ENCODE measurements at places on chromosomes 6 and 20. TPM values are rescaled to one million over a fixed set of nuclear protein-coding genes. Genes with fewer than 3 reads are reported as not detected.

Gene ADA
- 9.1 TPM for polyA plus RNA-seq

DNA sequence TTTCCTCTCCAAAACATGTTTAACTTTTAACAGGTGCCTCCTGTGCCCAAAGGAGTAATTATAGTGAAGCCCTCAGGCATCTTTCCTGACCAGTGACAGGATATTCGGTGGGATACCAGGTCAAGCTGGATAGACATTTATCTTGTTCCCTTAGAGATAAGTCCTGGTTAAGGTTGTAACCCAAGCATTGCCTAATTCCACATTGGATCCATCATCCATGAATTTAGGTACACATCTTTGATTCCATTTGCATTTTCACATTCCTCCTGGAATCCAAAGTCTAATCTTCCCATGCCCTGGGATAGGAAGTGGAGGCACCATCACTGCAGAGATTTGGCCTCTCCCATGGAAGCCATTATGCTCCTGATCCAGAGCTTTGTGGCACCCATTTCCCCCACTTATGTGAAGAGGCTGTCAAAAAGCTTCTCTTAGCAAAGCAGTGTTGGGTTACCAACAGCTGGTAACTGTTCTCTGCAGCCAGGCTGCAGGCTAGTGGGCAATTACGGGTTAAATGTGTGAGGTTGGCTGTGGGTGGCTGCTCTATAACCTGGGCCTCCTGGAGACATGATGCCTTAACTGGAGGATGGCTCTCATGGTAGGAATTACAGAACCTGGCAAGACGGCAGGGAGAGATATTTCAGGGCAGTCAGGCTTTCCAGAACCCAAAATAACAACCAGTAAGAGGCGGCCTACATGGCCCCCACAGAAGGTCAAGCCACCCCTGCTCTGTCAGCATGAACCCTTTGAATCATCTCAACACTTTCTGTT, 96.9 kb upstream of the VGLL2 start:
- no peak for DNase-seq

DNA sequence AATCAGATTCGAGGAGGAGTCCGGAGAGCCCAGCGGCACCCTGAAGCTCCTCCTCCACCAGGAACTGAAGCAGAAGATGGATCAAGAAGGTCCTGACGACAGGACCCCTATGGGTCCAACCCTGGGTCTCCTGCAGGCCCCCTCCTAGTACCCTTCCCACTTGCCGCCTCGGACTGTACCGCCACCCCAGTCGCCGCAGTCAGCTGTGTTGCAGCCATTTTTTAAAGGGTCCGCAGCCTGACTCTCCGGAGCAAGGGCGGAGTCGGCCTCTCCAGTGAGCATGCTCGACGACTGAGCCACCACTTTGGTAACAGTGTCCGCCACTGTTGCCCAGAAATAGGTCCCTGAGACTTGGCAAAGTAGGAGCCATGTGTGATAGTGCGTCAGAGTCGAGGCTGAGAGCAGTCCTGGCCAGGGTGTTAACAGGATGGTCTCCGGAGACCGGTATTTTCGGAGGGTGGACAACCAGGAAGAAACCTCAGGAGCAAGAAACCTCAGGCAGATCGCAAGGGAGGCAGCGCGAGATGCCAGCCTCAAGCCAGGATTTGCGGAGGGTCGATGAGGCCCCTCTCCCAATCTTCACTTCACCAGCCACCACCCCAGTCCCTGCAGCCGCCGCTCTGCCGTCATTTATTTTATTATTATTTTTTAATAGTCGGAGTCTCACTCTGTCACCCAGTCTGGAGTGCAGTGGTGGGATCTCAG, 294.6 kb upstream of the ZNF337 start:
- no peak for DNase-seq

Gene ALDH8A1
- 49.0 TPM for polyA plus RNA-seq

GRCh38 chr6:107448776-107449175, 10.6 kb downstream of the PDSS2 start:
- DNase-seq = no peak

DNA sequence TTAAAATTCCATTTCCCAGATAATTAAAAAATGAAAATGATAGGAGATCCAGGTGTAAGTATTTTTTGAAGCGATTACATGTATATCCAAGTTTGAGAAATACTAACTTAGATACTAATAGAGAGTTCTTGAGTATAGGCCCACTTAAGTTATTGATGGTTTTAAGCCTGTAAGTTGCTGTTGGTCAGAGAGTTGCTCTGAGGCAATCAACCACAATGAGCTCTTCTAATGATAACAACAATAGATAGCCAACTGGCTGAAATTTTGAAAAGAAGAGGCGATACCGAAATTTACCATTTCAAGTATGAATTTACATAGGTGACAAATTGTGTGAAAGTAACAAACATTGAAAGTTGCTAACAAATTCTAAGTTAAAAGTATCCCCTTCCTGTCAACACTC, 209.5 kb downstream of the MANEA start:
- DNase-seq = no peak

GRCh38 chr20:48155268-48155667, 370.0 kb upstream of the SULF2 start:
- DNase-seq = no peak

- DNase-seq = no peak
Measured at GRCh38 chr6:36442103-36442670, 467 bp downstream of the PXT1 start.

DNA sequence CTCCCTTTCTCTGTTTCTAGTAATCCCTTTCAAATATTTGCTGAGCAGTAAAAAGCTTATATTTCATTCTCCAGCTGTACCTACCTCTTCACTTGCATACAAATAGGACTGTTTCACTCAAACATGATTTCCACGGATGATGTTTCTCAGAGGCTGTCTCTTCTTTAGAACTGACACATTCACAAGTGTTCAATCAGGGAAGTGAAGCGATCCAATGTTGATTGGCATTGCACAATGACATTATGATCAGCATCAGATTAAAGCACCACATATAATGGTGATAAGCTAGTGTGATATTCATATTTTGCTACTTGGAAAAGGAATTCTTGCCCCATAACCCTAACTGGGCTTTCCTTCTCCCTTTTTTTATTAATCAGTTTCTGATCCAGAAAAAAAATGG, 681.8 kb downstream of the TBC1D32 start:
- DNase-seq = no peak

DNA sequence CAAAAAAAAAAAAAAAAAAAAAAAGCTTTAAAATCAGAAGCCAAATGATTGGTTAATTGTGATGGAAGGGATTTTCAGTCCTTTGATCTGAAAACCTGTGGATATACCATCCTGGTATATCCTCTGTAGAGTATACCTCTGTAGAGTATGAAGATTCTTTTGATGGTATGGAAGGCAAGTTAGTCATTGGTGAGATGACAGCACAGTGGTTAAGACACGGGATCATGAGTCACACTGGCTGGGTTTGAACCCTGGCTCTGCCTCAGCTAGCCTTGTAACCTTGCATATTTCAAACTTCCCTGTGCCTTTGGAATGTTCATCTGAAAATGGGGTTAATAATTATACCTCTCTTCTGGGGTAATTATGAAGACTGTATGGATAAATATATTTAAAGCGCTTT, 179.3 kb downstream of the CARMIL1 start:
- DNase-seq = no peak

GRCh38 chr6:88298066-88298845, 132.1 kb upstream of the CNR1 start:
- no peak for DNase-seq

DNA sequence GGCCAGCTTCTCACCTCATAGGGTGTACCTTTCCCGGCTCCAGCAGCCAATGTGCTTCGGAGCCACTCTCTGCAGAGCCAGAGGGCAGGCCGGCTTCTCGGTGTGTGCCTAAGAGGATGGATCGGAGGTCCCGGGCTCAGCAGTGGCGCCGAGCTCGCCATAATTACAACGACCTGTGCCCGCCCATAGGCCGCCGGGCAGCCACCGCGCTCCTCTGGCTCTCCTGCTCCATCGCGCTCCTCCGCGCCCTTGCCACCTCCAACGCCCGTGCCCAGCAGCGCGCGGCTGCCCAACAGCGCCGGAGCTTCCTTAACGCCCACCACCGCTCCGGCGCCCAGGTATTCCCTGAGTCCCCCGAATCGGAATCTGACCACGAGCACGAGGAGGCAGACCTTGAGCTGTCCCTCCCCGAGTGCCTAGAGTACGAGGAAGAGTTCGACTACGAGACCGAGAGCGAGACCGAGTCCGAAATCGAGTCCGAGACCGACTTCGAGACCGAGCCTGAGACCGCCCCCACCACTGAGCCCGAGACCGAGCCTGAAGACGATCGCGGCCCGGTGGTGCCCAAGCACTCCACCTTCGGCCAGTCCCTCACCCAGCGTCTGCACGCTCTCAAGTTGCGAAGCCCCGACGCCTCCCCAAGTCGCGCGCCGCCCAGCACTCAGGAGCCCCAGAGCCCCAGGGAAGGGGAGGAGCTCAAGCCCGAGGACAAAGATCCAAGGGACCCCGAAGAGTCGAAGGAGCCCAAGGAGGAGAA, 10.5 kb downstream of the GNAS-AS1 start:
- DNase-seq = no peak

Gene WFDC12
- not detected for polyA plus RNA-seq

DNA sequence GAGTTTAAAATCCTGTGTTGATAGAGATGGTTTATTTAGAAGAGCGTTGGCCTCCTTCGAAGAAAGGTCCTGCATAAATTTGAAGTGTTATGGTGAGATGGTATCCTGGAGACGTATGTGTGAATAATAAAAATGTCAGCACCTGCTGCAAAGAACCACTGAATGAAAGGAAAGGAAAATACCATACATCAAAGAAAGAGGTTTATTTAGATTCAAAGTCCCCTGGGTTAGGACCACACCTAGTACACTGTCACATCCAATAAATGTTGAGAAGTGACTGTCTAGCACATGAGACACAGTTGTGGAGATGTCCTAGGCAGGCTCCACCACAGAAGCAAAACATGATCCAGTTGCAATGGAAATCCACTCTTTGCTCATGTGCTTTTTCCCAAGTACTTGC, 214.7 kb downstream of the PAX1 start:
- DNase-seq = no peak

GRCh38 chr6:52635049-52635577, 35.8 kb upstream of the TMEM14A start:
- DNase-seq = no peak

DNA sequence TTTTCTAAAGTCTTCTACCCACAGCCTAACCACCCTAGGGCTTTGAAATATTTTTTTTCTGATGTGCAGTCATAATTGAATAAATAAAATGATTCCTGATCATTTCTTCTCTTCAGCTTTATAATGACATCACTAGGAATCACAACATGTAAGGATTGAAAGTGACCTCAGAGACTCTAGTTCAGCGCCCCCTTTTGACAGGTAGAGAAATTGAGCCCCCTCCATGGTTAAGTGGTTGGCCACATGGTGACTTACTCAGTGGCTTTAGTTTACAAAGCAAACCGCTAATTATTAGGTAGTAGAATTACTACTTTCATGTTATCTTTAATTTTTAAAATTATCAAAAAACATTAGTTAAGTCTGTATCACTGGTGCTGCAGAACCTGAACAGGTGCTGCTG, 13.3 kb upstream of the SLC2A12 start:
- DNase-seq = no peak

- DNase-seq = no peak
Measured at GRCh38 chr20:58264271-58264670, 35.8 kb upstream of the ANKRD60 start.

GRCh38 chr20:40486297-40486696, 202.7 kb downstream of the MAFB start:
- no peak for DNase-seq

Gene LINC00237
- polyA plus RNA-seq = not detected

GRCh38 chr6:11188161-11188915, 44.1 kb downstream of the NEDD9 start:
- DNase-seq = no peak

GRCh38 chr6:10968776-10969175, 75.3 kb downstream of the ELOVL2 start:
- DNase-seq = no peak

DNA sequence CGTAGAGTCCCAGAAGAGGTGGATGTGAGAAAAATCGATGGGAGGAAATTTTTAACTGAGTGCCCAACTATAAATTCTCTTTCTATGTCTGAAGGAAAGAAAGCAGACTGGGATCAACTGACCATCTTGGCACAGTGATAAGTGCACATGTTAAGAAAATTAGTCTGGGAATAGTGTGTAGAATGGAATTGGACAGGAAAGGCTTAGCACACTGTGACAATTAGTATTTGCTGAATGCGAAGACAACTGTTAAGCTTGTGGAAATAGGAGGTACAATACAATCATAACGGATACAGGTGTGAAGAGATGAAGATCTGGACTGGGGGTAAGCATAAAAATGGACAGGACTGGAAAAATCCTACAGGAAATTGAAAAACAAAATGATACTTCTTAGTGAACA, 114.3 kb downstream of the FAM50B start:
- no peak for DNase-seq

DNA sequence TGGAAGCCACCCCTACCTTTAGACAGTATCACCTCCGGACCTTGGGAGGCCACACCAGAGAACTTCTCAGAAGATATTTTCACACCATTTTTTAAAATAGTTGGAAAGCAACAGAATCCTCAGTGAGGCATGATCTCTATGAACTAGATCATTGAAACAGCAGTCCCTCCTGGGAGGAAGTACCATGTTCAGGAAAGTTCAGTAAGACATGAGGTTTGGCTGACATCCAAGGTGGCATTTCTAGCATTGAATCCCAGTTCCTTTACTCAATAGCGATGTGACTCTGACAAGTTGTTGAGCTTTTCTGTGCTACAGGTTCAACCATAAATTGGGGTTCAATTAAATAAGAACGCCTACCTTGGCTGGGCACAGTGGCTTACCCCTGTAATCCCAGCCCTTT, 169.0 kb downstream of the TBC1D7 start:
- no peak for DNase-seq

- DNase-seq = no peak
Measured at GRCh38 chr6:116105247-116105646, 4.6 kb downstream of the NT5DC1 start.

DNA sequence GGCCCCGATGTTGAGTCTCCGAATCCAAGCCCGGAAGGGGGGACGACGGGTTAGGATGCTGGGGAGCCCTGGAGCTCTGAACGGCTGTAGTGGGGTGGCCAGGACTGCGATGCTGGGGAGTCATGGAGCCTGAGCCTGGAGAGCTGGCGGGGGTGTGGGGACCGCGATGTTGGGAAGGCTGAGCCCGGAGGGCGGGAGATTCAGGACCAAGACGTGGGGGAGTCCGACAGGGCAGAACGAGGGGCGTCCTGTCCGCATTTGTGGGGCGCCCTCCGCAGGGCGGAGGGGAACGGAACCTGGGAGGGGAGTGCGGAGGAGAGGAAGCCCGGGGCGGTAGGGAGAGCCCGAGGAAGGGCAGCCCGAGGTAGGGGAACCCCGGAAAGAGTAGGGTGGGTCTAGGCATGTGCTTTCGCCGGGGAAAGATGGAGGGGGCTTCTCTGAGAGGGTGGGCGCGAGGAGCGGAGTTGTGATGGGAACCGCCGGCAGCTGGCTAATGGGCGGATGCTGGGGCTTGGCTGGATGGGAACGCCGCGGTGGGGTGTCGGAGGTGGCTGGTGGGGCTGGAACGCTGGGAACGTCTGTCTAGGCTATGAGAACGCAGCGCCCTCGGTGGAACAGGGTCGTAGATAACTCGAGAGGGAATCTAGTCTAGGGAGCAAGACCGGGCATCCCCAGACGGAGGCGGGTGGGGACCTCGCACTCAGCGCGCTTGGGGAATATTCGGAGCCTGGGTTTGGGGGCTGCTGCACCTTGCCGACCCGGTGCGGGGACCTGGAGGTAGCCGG, 684 bp downstream of the PAQR8 start:
- no peak for DNase-seq
